ENCODE measurements at places on chromosomes 2 and 18.

DNA sequence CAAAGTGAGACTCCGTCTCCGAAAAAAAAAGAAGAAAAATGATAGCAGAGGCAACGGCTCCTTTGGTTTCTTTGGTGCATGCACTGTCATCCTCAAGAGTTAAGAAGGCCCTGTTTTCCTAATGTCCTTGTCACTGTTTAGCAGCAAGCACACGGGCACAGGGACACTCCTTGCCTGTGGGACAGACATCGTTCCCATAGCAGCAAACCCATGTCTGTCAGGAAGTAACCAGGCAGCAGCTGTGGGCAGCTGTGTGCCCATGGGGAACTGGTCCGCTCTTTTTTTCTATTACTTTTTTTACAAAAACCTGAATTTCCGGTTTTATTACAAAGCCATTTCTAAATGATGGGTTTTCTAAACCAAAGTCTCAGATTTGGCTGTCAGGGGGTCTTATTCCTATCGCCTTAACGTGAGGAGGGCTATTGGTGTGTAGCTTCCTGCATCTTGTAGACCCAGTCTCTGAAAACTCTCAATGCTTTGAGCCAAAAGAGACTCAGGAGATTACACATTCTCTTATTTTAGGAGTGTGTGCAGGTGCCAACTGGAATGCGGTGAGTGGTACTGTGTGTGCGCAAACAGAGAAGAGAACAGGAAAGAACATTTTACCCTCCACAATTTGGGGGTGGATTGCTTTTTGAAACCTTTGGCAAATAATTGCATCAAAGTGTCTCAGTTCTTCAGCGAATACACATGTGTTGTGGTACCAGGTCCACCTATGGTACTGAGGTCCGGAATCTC lies 109.6 kb downstream of the COLEC12 start:
- DNase-seq: no peak

DNA sequence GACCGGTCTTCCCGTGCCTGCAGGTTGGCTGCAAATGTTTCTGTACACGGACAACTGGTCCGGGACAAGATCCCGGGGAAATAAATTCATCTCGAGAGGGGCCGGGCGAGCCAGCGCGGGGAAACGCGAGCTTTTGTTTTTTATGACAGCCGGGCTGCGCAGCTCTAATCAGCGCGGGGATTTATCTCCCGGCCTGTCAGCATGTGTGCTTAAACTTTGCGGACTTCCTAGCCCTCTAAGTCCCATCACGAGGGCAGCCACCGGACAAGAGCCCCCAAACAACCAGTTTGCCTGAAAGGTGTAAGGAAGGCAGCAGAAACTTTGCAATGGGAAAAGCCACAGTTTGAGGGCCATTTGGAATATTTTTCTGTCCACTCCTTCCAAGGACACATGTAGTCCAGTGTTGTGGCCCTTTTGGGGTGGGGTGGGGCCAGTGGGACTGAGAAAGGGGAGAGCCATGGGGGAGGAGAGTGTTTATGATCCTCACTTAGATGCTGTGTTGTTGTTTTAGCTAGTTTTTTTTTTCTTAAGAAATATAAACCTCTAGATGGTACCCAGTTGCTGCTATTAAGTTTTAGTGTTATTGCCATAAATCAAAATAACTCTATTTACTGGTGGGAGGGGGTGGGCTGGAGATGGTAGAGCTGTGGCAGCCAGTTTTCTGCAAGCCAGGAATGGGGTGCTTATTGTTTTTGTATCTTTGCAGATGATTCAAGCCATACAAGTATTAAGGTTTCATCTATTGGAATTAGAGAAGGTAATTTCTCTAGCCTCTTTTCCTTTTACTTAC lies 6.0 kb downstream of the MEIS1 start:
- DNase-seq: no peak

DNA sequence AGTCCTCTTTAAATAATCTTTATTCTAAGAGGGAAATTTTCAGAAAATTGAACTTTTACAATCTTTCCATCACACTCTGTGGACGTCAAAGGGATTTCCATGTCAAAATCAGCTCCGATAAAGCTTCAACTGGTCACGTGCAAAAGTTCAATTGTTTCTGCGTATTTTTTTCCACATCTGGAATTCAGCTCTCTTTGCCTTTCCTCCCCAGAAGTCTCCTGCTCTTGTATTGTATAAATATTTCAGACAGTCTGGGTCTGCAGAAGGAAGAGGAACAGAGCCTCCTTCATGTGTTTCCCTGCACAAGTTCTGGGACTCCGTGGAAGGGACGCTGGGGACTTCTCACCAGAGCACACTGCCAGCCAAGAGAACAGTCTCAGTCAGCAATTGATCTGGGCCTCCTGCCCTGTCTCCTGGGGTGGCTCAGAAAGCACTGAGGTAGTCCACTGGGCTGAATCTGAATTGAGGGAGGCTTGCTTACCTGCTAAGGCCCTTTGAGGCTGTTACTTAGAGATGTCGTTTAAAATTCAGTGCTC lies 251.5 kb downstream of the TFCP2L1 start:
- DNase-seq: no peak

DNA sequence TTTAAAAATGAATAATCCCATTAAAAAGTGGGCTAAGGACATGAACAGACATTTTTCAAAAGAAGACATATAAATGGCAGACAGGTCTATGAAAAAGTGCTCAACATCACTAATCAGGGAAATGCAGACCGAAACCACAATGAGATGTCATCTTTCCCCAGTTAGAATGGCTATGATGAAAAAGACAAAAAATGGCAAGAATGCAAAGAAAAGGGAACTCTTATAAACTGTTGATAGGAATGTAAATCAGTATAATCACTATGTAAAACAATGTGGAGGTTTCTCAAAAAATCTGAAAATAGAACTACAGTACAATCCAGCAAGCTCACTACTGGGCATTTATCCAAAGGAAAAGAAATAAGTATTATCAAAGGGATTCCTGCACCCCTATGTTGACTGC lies 169.2 kb downstream of the METTL4 start:
- no peak for DNase-seq

DNA sequence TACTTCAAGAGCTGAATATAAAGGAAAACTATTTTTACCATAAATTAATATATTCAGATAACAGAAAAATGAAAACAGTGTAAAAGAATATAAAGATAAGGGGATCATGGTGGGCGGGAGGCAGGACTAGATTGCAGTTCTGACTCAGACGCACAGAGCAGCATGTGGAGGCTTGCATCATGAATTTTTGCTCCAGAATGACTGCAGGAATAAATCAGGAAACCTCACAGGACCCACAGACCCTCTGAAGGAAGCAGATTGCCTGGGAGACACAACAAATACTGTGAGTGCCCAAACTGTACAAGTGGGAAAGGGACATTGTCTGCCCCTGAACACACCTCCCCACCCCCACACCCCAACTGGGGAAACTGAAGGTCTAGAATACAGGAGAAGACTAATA lies 19.2 kb upstream of the SIGLEC15 start:
- DNase-seq: no peak

DNA sequence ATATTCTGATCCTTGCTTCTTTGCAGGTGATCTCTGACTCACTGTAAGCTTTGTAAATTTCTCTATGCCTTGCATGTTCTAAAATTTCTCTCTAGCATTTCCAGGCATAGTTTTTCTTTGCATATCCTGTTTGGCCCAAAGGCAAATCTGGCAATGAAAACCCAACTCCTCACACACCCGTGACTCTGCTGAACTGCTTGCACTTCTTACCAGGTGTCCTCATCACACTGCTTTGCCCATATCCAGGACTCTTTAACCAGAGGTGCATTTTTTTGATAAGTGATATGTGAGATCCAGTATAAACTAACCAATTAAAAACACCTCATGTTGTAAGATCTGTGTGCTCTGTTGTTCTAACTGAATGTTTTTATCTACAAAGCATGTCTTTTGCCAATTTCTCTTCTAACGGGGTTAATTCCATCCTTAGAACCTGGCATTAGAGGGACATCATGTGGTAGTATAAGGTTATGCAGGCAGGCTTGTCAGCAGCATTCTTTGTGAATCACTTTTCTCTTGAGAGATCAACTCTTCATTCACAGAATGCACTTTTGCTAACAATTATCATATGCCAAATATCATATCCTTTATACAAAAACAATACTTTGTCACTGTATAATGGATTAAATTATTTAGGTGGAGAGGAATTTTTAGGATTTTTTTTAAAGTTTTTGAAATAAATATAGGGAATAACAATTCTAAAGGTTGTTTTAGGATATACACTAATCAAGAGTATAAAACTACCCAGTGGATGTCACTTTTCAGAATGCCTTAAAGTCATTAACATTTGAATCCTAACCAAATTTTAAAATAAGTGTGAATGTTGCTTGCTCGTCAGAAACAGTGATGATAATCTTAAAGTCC lies 20.8 kb upstream of the TMX3 start:
- DNase-seq: peak; percentile 55

DNA sequence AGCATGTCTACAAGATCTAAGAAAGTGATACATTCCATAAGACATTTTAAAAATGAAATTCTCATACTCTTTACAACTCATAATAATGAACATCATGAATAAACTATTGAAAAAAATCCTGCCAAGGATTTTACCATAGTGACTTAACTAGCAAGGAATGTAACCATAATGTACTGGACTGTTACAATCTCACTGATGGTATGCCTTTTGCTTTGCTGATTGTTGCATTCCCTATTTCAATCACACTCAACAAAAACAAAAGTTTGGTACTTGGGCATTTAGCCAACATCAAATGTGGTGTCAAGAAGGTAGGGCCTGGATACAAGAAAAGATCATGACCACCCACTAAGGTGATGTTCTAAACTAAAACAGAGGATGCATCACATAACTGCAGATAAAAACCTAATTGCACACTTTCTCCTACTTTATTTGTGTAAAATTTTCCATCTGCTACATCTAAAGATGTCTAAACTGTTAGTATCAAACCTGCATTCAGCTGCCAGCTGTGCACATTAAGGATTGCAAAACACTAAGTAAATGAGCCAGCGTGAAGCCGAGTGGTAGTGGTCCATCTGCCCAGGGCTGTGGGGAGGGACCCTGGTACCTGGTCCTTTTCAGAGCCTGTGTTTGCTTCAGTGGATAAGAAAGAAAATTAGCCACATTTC lies 564.4 kb downstream of the ZEB2 start:
- peak; percentile 74 for DNase-seq

DNA sequence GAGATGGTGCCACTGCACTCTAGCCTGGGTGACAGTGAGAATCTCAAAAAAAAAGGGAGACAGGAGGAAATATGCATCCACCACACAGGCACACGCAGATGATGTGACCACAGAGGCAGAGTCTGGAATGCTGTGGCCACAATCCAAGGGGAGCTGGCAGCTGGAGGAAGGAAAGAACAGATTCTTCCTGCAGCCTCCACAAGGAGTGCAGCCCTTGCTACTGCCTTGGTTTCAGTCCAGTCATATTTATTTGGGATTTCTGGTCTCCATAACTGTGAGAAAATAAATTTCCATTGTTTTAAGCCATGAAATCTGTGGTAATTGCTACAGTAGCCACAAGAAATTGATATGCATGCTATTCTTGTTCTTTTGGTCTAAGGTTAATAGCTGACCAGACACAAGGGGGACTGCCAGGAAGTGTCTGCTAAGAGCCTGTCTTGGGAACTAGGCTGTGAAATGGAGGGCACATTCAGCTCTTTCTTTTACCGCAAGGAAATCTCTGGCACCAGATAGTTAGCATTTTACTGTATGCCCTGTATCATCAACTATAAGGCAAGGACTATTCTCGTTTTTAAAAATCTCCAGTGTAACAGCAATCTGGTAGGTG lies 133.1 kb upstream of the SEC11C start:
- no peak for DNase-seq

DNA sequence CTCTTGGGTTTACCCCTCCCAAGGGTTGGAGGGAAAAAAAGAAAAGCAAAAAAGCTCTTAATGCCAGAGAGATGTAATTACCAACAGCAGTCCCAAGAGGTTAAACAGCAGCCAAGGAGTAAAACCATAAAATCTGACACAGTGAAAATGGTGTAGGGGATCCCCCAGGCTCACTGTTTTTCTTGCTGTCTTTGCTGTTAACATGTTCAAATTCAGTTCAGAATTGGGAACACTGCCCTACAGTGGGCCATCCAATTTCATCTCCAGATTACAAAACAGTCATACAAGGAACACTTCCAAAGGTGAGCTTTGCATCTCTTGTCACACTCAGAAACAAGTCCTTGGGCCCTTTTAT lies 54.5 kb downstream of the PLEKHM3 start:
- DNase-seq: no peak

DNA sequence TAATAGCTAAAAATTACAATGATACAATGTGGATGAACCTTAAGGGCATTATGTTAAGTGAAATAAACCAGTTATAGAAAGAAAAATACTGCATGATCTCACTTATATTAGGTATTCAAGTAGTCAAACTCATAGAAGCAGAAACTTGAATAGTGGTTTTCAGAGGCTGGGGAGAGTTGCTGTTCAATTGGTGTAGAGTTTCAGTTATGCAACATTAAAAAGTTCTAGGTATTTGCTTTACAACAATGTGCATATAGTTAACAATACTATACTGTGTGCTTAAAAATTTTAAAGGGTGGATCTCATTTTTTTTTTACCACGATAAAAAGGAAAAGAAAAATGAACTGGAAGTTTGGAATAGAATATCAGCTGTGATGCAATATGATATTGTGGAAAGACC lies 479.1 kb downstream of the SPAG16 start:
- DNase-seq: no peak

- no peak for DNase-seq
These were observed 73.3 kb downstream of the NAB1 start for GRCh38 chr2:190722061-190722759.

- peak; percentile 90 for DNase-seq
These were observed 3.1 kb downstream of the STK39 start for GRCh38 chr2:168244318-168244717.

GRCh38 chr2:174974131-174974530 lies 31.1 kb downstream of the CHN1 start:
- no peak for DNase-seq

DNA sequence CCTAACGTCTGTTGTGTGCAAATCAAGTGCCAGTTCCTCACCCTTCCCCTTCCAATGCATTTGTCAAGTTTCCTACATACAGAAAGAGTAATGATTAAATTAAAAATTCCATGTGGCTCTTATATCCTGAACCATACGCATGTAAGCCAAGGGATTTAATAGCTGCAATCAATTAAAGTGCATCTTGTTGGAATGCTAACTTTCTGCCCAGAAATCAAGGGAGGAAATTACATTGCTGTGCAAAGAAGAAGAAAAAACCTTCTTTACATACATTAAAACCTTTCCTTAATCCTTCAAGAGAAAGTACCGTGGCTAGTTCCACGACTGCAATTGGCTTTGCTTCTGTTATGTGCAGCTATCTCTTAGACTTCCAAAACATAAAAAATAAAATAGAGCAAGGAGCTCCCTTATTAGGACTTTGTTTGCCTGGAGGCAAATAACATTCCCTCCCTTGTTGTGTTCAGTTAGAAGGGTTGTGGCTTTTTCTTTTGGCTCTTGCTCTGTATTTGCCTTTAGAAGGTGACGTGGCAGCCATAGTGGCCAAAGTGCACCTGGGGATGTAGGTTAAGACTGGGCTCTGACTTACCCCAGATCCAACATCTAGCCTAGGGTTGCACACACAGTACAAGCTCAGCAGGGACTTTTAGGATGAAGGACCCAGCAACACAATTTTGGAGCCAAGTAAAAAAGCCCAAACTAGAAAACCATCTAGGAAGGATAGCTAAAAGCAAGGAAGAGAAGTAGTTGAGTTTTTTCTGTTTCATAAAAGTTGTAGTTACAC lies 158.3 kb downstream of the ANTXR1 start:
- no peak for DNase-seq

Data from NCI-H1694 treated with DMSO at 0.1 percent for 48 hours (cell line).